ENCODE measurements at places on chromosomes 13 and 19. TPM values are rescaled to one million over a fixed set of nuclear protein-coding genes. Genes with fewer than 3 reads are reported as not detected.

RGL3 gene
- 8.6 TPM for total RNA-seq

PPP1R13L gene
- 207 TPM for total RNA-seq

GSX1 gene
- total RNA-seq = not detected

GRCh38 chr13:23987331-23987894 lies 90.1 kb upstream of the C1QTNF9B start:
- no peak for DNase-seq

- no peak for DNase-seq
These were observed 251.9 kb downstream of the COL4A1 start for GRCh38 chr13:110055089-110055488.

OR7C1 gene
- not detected for total RNA-seq

DNA sequence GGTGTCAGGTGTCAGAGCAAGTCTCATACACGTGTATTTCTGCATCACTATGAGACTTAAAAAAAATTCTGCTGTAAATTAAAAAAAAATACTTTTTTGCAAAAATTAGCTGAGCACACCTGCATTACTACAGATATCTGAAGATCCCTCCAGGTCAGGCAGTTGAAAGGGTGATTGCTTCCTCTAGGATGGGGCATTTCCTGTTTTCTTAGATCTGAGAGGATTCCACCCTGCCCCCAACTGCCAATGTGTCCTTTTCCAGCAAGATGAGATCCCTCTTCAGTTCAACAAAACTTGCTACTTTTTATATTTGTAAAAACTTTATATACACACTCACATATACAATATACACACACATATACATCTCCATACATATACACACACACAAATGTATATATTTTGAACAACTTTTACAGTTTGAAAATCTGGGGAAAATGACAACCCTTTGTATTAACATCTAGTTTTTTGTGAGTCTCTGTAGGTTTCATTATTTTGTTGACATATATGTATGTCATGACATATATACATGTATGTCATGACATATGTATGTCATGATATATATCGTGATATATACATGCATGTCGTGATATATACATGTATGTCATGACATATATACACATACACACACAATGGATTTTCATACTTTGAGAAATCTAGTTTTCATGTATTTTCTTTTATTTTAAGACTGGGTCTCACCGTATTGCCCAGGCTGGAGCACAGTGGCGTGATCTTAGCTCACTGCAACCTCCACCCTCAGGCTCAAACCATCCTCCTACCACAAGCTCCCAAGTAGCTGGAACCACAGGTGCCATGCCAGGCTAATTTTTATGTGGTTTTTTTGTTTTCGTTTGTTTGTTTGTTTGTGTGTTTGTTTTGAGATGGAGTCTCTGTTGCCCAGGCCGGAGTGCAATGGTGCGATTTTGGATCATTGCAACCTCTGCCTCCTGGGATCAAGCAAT lies 17.8 kb downstream of the ZNF813 start:
- no peak for DNase-seq
